ENCODE measurements at places on chromosomes 2 and 18.

DNA sequence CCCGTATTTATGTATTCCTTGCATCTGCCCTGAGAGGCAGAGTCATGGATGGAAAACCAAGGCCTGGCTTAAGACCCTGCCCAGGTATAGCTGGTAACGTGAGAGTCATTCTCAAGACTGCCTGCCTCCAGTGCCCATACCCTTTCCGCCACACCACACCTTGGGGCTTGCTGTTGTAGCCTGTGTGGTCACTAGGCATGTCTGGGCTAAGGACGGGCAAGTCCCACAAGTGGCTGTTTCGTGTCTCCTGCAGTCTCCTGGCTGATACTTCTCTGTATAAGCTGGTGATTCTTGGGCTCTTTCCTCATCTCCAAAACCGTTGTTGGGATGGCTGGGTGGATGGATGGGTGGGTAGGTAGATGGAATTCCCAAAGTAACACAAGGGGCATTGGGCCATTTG is 269.8 kb downstream of the KLHL29 start:
- no peak for DNase-seq

GRCh38 chr2:181258720-181259119 is 198.5 kb upstream of the ITGA4 start:
- DNase-seq, result peak; percentile 86

DNA sequence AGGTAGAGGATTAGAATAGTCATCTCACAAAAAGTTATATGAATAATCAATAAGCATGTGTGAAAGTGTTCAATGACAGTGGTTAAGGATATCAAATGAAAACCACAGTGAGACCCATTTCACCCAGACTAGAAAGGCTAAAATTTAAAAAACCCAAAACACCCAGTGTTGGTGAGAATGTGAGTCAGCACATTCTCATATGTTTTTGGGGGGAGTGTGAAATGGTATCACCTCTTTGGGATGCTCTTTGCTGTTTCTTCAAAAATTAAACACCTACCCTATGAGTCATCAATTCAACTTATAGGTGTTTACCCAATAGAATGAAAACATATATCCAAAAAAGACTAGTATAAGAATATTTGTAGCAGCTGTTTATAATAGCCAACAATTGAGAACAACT is 69.8 kb downstream of the MAP3K20 start:
- DNase-seq, result no peak

DNA sequence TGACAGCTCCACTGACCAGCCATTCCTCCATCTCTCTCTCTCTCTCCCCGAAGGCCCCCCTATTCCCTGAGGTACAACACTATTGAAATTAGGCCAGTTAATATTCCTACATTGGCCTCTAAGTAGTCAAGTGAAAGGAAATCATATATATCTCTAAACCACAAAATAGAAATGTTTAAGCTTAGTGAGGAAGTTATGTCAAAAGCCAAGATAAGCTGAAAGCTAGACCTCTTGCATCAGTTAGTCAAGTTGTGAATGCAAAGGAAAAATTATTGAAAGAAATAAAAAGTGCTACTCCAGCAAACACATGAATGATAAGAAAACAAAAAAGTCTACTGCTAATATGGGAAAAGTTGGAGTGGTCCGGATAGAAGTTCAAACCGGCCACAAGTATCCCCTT is 301.3 kb upstream of the RBMS1 start:
- no peak for DNase-seq

- no peak for DNase-seq
Observed at GRCh38 chr2:69538872-69539548, 101.8 kb upstream of the NFU1 start.

GRCh38 chr18:26621161-26622026 is 73.0 kb upstream of the KCTD1 start:
- DNase-seq, result peak; percentile 31

GRCh38 chr2:173184031-173185004 is 108.7 kb downstream of the MAP3K20 start:
- DNase-seq, result peak; percentile 99

- DNase-seq, result no peak
Observed at GRCh38 chr18:73503326-73503725, 635.5 kb upstream of the NETO1 start.

DNA sequence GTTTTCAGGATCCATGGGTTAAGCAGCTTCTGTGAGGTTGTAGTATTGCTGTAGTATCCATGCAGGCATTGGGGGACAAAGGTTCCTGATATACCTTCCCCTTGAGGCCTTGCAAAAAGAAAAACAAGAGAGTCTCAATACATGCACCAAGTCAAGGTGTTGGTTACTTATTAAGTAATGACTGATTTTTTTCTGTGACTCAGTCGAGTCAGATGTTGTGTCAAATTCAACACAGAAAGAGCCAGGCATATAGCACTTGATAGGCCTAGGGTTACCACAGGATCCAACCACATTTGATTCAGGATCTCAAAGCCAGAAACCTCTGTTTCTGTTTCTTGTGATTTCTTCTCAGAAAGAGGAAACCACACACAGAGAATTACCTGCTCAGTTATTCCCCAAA is 24.9 kb upstream of the CD8A start:
- DNase-seq, result no peak

- DNase-seq, result peak; percentile 33
Observed at GRCh38 chr2:170815746-170816503, 762 bp upstream of the GAD1 start.

GRCh38 chr2:233350708-233351107 is 3.6 kb upstream of the DGKD start:
- DNase-seq, result peak; percentile 84

GRCh38 chr2:634041-634440 is 43.2 kb downstream of the TMEM18 start:
- DNase-seq, result no peak

DNA sequence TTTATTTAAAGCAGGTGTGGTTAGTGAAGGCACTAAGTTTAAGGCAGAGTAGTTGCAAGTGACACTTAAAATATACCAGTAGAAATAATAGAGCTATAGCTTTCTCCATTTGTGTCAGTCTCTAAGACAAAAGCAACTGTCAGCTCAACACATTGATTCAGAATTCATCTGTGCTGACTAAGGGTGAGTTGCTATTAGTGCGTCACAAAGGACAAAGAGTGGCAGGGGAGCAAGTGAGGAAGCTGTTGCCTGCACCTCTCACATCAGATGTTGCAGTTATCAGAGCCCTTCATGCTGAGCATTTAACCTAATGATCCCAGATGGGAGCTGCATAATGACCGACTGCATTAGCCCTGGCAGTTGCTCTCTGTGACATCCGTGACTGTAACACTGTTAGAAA is 138.6 kb downstream of the DTNA start:
- no peak for DNase-seq

DNA sequence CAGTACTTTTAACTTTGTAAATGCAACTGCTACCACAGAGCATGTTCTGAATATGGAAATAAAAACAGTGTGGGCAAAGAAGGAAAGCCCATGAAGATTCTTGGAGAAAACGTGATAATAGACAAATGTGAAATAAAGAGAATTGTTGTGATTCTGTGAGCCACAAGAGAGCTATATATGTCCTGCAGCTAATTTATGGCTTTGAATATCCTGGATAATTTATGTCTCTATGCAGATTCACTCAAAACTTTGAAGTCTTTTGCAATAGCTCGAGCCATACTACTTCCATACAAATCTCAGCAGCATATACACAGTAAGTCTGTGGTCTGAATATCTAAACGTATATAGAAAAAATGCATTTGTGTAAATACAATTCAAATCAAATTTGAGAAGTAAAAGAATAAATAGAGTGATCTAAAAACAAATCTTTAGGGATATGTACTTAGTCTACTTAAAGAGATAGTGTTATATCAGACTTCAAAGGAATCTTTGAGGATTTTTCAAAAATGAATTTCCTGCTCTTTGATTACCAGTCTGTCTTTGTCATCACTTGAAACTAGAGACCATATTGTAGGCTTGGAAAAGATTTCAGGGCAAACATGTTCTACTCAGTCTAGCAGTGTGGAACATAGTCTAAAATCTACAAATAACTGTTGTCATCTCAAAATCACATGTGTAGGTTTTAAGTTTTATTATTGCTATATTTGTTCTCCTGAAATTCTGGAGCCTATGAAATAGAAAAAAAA is 107.1 kb downstream of the CSRNP3 start:
- DNase-seq, result no peak

GRCh38 chr2:54722641-54723040 is 821 bp upstream of the EML6 start:
- DNase-seq, result no peak

DNA sequence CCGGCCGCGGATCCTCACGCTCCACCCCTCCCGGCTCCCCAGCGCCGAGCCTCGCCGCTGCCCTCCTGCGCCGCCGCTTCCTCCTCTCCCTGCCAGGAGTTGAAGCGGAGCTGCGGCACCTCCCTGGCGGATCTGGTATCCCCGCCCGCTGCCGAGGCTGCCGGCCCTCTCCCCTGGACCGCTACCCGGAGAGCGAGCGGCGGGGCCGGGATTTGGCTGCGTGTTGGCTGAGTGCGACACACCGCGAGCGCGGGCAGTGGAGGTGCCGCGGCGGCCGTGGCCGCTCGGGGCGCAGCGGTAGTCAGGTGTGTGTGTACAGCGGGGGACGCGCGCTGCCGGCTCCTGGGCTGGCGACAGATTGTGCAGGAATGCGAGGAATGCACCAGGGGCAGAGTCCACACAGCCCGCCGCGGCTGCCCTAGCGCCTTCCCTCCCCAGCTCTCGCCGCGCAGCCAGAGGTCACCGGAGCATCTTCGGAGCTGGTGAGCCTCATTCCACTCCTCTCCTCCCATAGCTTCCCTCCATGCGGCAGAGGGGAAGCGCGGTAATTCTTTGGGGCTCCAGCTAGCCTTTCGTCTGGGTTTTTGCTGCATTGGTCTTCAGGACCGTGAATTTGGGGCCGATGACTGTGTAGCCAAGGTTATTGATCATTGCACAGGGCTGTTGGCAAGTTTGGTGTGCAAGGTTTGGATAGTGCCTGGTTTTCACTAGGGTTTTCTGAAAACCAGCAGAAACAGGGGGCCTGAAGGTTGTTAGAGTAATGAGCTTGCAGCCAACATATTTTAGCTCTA is 1.3 kb downstream of the PKP4 start:
- peak; percentile 41 for DNase-seq

DNA sequence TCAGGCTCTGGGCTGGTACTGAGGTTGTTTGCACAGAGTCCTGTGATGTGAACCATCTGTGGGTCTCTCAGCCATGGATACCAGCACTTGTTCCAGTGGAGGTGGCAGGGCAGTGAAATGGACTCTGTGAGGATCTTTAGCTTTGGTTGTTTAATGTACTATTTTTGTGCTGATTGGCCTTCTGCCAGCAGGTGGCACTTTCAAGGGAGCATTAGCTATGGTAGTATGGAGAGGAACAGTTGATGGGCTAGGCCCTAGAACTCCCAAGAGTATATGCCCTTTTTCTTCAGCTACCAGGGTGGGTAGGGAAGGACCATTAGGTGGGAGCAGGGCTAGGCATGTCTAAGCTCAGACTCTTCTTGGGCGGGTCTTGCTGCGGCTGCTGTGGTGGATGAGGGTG is 257.0 kb upstream of the GYPC start:
- no peak for DNase-seq

DNA sequence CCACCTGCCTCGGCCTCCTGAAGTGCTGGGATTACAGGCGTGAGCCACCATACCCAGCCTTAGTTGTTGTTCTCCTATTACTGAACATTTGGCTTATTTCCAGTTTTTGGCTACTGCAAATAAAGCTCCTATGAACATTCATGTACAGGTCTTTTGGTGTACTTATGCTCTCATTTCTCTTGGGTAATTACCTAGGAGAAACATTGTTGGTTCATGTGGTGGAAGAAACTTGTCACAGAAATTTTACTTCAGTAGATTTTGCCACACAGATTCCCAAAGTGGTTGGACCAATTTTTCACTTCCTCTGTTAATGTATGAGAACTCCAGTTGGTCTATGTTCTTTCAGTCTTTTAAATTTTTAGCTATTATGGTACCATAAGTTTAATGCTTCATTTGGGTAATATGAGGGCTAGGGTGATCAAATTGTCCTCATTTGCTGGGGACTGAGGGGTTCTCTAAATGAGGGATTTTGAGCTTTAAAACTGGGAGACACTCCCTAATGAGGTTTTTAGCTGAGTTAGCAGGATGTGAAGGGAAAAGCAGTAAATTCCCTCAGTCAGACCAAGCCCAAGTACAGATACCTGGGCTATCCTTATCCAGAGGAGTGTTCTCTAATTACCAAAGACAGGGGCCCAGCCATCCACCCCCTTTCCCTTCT is 33.9 kb downstream of the MTA3 start:
- DNase-seq, result no peak

DNA sequence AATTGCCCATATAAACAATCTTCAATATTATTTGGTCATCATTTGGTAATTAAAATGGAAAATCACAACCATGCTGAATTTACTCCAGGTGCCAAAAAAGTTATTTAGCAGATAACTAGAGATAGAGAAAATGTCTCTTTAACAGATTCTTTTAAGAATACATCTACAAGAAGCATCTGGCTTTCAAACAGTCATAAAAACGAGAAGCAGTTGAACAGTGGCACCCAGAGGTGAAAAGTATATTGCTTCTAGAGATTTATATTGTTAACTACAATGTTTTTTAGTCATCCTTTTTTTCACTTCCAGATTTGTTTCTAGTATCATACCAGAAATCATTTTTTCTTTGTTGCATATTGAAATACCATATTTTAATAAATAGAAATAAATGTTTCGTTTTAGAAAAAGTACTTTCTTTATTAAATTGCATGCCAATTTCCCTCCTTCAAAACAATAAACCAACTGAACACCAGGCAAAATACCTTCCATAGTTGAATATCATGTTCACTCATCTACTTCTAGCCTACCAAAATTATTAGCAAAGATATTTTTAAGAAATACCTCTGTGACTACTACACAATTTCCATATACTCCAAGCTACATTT is 65.4 kb upstream of the HNRNPA3 start:
- DNase-seq, result peak; percentile 55

- DNase-seq, result no peak
Observed at GRCh38 chr2:46306988-46307655, 9.9 kb downstream of the EPAS1 start.

GRCh38 chr2:233532971-233533370 is 33.6 kb downstream of the USP40 start:
- no peak for DNase-seq

GRCh38 chr2:233346376-233346775 is 7.9 kb upstream of the DGKD start:
- DNase-seq, result no peak

DNA sequence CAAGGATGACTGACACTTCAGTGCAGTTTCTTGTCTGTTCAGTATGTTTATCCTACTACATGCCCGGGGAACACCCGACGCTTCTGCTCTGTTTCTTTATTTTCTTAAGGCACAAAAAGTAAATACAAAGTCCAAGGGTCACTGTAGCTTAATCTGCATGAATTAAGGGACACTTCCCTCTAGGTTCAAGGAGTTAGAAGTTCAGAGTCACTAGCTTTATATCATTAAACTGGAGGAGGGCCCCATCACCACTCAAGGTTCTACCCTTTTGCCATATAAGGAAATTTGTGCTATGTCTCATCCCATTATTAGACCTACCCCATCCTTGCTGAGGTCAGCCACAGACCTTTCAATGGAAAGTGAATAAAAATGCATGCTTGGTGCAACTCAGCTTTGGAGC is 27.6 kb upstream of the RMDN2 start:
- no peak for DNase-seq

GRCh38 chr18:54444319-54444914 is 86.7 kb downstream of the C18orf54 start:
- peak; percentile 68 for DNase-seq
